ENCODE measurements at places on chromosomes 4 and X.

DNA sequence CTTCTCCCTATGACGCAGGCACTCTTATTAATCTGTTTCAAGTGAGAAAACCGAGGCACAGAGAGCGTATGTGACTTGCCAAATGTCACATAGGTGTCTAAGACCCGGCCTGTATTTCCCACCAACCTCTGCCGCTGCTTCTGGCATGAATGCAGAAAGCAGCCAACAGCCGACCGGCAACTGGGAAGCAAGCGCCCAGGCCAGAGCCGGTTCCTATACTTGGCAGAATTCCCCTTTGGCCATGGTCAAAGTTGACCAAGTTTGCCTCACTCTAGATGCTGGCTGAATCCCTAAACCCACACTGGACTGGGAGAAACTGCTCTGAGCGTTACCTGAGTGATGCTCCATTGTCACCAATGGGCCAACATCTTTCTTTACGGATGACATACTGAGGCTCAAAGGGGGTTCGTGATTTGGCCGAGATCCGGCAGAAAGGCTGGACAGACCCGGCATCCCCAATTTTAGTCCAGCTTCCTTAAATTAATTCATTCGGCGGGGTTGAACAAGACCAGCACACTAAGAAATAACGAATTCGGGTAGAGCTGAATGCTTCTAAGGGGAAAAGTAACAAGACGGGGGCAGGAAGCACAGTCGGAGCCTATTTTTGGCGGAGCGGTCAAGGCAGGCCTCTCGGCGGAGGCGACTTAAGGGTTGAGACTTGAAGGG, 11.2 kb downstream of the MSX1 start:
- no peak for DNase-seq

- no peak for DNase-seq
Measured at GRCh38 chr4:78362310-78362709, 189.3 kb upstream of the ANXA3 start.

DNA sequence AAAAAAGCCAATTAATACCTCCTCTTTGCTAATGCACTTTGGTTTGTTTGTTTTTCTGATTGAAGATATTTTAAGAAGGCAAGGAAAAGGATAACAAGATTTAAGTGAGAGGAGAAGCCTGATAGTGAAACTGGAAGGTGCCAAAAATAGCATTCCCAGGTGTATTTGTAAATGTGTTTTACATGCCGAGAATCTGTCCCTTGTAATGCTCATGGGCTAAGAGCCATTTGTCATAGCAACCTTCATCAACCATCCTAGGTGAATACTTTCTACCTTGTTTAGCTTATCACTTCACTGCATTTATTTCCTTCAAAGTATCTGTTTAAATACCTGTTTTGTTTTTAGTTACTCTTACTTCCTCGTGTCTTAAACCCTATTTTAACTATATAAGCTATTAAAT, 127.8 kb downstream of the KCTD8 start:
- no peak for DNase-seq

DNA sequence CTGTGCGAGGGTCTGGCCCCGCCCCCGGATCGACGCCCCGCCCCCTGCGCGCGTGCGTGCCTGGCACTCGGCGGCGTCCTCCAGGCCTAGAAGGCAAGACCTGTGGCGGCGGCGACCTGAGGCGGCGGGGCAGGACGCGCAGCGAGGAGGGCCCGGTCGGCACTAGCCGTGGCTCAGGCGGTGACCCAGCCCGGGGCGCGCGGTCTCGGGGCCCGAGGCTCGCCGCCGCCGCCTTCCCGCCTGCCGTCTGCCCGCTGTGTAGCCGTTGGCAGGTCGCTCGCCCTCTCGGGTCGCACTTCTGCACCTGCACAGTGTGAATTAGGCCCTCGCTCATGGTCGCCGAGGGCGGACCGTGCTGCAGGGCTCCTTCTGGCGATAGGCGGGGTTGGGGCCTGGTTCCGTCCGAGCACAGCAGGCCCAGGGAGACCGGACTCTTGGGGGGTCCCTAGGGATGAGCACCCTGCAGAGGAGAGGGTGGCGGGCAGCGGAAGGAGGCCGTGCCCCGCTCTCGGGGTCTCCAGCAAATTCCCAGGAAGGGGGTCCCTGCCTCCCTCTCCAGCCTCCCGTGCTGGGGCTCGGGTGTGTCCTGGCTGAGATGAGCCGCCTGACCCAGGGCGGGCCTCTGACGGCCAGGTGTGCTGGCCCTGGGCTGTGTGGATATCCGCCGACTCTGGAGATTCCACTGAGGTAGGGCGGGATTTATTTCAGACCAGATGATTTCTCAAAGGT, 557 bp upstream of the FAM53A start:
- DNase-seq = peak; percentile 91

DNA sequence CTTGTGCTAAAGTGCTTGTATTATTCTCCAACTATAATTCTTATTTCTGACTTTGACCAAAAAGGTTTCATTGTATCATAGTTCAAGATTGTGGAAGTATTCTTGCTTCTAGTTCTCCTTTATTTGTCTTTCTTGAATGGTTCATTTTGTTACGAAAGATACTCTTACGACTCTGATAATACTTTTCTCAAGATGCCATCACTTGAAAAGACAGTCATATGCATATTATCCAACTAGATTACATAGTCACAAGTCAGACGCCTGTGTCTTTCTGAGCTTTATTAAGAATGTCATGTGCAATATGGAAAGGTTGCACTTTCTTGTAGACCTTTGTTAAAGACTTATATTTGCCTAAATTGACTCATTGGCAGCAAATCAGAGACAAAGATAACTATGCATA, 71.4 kb upstream of the HPGD start:
- DNase-seq = no peak

DNA sequence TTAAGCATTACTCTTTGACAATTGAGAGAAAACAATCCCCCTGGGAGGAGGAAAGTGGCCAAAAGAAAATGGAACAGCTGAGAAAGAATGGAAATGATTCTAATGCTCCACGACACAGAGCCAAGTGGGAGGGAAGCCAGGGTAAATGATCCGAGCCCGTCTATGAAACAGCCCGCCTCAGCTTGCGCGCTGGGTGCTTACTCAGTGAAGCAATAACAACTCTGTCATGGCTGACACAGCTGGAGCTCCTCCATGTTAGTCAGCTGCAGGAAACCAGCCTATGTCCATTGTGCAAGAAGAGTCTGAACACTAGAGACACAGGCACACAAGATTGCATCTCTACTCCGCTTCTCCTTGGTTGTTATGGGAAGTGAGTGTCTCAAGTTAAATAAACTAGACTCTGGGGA, 19.3 kb downstream of the NOA1 start:
- DNase-seq = no peak

DNA sequence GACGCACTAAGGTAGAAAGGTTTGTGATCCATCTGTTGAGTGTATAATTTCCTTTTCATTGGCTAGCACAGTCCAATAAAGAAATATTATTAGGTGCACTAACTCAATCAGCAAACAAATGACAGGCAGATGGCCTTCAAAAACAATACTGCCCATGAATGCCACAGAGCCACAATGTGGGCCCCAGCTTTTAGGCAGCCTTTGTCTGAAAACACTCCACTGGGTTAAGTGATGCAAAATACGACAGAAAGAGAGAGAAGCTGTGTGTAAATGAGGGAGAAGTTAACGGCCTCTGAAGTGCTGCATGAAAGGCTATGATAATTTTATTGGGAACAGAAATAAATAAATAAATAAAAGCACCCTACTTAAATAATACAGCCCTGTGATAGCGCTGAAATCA, 274.6 kb downstream of the NKX6-1 start:
- DNase-seq = no peak

DNA sequence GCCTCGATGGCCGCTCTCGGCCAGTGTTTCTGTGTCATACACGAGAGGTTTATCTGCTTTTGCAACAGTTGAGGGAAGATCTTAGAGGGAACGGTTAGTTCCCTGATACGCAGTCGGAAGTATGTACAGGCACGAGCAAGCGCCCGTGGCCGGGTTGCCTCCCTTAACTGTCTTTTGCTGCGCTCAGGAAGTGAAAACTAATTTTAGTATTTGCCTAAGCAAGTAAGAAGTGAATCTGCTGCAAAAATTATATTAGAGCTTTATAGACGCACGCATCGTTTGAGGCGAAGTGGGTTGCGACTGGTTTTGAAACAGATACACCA, 695 bp downstream of the MTM1 start:
- DNase-seq = peak; percentile 21

DNA sequence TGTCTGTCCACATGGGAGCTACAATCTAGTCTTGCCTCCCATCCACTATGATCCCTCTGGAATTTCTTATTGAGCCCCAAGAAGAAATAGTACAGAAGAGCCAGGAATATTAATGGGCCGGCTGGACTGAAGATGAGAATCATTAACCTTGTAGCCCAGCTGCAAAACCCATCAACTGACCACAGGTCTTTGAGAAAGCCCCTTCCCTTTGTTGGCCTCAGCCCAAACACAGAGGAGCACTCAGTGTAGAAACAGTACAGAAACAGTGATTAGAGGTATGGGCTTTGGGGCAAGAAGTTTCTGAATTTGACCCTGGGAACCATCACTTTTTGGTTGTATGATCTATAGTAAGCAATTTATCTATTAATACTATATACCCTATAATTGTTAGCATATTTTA, 76.8 kb upstream of the RAB40AL start:
- DNase-seq = no peak
